ENCODE measurements at places on chromosomes 5 and 9.
A peak's percentile ranks its signal among the peaks of the same experiment; 100 is the strongest.

GRCh38 chr5:64292611-64293215, 127.1 kb downstream of the RNF180 start:
- no peak for DNase-seq

DNA sequence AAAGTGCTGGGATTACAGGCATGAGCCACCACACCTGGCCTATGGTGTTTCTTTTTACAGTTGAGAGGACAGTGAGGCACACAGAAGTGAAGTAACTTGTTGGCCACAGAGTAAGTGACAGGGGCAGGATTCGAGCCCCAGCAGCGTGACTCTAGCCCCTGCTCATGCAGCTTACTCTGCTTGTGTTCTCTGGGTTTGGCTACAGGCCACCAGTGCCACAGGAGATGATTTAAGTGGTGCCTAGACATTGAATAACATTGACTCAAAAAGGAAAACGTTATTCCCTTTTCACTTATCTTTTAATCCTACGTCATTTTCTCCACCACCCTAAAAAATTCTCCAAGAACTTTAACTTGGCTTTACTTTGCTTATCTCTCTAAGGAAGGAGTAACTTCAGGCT, 61.4 kb downstream of the SNX24 start:
- DNase-seq, result no peak

DNA sequence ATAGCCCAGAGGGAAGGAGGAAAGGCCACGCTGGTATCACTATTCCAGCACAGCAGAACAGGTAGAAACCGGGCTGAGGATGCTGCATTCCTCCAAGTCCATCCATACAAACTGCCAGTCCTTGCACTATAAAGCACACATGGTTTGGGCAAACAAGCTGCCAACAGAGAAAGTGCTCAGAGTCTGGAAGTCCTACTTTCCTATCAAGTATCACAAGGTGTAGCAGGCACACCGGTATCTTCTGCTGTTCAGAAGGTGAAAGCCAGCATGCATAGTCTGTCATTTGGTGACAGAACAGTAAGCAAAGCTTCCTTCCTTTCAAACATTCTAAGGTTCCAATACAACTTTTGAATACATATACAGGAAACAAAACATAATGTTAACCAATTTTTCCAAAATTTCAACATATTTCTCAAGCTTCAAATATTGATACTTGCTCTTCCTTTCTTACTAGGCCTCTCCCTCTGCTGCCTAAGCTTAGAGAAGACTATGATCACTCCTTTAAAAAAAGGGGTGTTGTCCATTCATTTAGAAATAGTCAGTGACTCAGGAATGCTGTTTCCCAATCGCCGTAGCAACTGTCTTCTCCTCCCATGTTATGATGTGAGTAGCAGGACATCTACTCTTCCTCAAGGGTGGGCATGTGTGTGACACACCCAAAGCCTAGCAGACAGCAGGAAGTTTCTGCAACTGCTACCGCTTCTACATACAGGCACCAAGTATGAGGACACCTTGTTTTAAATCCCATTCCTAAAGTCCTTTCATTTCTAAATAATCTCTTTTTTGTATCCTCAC, 14.7 kb downstream of the DIAPH1 start:
- peak; percentile 40 for DNase-seq

DNA sequence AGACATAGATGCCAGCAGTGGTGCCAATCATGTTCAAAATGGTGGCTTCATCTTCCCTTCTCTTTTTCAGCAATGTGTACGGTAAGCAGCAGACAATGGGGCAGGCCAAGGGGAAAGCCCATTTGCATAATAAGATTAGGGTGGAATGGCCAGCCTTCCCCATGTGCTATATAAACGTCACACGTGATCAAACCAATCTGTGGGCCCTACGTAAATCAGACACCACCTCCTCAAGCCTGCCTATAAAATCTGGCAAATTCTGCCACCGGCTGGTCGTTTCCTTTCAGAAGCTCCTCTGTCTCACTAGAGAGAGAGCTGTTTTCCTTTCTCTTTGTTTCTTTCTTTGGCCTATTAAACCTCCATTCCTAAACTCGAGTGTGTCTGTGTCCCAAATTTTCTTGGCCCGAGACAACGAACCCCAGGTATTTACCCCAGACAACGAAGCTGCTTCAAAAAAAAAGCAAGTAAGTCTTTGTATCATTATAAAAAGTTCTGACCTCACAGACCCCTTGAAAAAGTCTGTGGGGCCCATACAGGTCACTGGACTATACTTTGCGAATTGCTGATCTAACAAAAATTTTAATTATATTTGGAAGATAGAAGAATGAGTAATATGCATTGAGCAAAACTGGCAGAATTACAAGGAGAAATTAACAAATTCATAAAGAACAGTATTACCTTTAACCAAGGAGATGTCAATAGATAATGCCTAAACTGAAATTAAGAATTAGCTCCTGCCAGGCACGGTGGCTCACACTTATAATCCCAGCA, 15.2 kb downstream of the ZBTB5 start:
- no peak for DNase-seq

DNA sequence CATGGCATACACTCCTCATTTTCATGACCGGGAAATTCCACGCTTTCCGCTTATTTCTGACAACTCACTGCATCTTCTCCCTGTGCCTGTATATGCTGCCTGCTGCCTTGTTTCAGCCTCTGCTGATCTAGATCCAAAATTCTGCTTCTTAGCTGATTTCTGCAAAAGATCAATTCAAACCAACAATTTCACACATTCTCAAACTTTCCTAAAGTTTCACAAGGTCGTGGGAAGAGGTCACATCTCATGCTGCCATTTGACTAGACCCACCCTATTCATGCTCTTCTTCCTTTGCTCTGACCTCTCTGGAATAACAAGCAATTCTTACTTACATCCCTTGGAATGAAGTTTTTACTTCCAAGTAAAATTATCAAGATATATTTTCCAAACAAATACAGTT, 84.5 kb downstream of the TMEM167A start:
- no peak for DNase-seq

- no peak for DNase-seq
Measured at GRCh38 chr5:152061095-152061494, 136.4 kb upstream of the GLRA1 start.

GRCh38 chr9:104911032-104911607, 16.8 kb downstream of the ABCA1 start:
- DNase-seq, result peak; percentile 39

DNA sequence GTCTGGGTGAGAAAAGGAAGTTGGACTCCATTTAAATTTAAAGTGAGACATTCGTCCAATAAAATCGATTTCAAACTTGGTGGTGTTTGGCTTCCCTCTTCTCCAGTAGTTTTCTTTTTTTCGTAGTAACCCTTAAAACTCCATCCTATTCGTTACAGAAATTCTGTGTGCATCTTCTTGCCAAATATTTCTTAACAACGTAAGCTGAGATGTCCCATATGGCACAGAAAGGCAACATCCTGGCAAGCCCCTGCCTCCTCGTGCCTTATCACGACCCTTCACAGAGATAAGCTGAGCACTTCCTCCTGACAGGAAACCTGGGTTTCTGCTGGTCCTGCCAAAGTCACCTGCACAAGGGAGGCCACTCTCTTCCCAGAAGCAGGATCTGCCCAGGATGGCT, 11.8 kb upstream of the ADAMTS2 start:
- DNase-seq, result no peak

DNA sequence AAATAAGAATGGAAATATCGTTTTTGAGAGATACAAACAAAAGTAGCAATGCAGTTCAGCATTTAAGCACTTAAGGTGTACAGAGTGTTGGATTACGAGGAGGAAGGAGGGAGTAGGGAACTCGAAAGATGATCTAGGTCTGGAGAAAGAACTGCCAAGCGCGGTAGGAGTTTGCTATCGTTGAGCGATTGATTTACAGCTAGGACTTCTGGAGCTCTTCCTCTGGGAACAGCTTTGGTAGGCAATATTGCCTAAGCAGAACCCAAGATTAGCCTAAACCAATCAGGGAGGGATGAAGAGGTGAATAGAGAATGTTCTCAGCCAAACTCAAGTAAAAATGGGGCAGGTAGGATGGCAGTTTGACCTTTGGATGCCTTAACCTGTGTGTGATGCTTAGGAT, 965 bp downstream of the CLTA start:
- no peak for DNase-seq

- DNase-seq, result no peak
Measured at GRCh38 chr9:75734802-75735201, 155.7 kb upstream of the PCSK5 start.

- DNase-seq, result no peak
Measured at GRCh38 chr5:78720997-78721396, 72.4 kb upstream of the LHFPL2 start.

- DNase-seq, result no peak
Measured at GRCh38 chr9:92558612-92559374, 23.0 kb upstream of the ECM2 start.

DNA sequence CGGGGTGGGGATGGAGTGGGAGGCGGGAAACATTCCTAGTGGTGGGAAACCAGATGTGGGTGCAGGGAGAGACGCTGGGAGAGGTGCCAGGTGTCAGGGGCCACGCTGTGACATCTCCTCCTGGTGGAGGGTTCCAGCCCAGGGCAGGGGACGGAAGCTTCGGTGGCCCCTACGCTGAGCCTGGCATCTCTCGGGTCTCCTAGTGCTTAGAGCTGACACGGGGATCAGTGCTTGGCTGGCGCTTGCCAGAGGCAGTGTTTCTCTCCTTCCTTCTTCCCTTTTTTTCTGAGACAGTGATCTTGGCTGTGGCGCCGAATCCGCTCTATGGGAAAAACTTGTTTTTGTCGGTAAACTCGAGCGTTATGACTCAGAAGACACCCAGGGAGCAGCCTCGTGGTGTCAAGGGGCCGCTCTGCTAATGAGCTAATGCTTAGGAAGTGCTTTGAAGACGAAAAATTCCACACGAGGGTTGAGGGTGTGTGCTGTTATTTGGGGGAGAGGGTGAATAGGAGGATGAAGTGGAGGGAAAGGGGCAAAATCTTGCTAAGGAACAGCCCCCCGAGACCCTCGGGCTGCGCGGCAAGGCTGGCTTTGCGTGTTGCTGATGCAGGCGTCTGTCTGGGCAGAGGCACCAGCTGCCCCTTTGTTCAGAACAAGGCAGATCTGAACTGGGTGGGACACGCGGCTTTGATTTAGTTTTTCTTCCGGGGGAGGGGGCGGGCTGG, 20.4 kb upstream of the IER5L start:
- DNase-seq, result no peak

- peak; percentile 28 for DNase-seq
Measured at GRCh38 chr9:136728548-136729123, 14.1 kb downstream of the LCN10 start.

GRCh38 chr9:73349476-73349875, 197.8 kb downstream of the ANXA1 start:
- no peak for DNase-seq

DNA sequence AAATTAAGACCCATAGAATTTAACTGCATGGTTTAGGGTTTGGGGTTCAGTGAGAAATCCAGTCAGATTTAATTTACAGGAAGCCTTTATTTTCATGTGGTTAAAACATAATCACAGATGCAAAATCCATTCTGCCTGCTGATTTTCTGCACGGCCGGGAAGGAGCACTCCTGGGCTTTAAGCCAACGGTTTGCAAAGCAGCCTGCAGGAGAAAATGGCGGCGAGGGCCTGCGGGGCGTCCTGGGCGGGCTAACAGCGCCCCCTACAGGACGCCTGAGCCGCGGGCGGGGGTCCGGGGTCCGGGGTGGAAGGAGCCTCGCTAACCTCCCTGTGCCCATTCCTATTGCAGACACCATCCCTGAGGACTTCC, 47.6 kb downstream of the THBS4 start:
- peak; percentile 49 for DNase-seq

- DNase-seq, result no peak
Measured at GRCh38 chr9:4490705-4491625, 697 bp downstream of the SLC1A1 start.

DNA sequence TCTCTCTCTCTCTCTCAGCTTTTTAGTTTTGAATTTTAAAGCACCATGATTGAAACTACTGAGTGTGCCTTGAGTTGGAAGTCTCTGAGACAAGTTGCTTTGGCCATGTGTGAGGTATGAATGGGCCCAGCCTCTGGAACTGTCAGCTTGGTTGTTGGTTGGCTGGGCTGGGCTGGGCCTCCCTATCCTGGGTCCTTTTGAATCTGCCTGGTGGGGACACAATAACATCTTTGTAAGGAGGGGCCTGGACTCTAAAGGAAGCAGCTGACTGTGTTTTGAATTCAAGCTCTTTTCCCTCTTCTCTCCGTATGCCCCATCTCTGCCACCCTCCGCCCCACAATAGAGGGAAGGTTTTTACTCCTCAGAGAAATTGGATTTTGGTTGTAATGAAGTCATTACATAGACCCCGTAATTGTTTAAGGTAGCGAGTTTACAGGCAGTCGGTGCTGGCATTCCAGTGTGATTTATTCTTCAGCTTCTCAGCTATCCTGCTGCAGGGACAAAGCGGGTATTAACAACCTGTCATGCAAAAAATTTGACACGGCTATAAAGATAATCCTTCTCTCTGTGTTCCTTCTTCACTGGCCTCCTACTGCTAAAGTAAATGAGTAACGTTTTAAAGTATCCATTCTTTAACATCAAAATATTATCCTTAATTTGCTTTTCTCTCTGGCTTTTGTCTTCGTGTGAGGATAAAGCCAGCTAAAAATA, 105.4 kb downstream of the DAPK1 start:
- no peak for DNase-seq

GRCh38 chr9:87793292-87793691, 67.4 kb downstream of the CTSL start:
- DNase-seq, result peak; percentile 39

DNA sequence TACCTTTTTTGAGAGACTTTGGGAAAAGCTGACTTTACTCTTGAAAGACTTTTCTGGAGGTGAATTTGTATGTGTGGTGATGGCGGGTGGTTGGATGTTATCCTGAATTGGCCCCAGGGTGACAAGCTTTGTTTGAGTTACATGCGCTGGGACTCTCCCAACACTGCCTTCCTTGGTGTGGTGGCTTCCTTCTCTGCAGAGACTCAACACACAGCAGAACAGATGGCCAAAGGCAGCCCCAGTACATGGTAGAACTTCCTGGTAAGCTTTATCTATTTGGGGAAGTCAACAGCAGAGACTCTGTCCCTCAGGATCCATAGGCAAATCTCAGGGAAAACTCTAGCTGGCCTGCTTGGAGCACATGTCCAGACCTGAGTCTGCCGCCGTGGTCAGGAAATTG, 18.1 kb downstream of the C1QTNF2 start:
- DNase-seq, result no peak

- DNase-seq, result peak; percentile 42
Measured at GRCh38 chr5:14265570-14265969, 122.4 kb downstream of the TRIO start.

DNA sequence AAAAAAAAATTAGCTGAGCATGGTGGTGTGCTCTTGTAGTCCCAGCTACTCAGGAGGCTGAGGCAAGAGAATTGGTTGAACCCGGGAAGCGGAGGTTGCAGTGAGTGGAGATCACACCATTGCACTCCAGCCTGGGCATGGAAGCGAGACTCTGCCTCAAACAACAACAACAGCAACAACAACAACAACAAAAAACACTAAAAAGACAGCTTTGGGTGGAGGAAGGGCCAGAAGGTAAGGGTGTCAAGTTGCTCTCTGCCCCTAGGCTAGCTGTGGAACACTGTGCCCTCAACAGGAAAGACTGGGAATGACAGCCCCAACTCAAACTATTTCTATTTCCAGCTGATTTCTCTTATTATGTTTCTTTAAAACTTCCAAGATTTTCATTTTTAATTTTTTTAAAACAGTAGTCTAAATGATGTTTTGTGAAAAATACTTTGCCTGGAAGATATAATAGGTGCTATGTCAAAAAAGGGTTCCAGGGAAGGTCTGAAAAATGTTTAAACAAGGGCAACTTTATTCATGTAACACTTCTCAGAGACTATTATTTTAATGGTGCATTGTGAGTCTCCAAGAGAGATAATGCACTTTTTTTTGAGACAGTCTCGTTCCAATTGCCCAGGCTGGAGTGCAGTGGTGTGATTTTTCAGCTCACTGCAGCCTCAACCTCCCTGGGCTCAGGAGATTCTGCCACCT, 29.9 kb downstream of the CLINT1 start:
- no peak for DNase-seq
